ENCODE measurements at places on chromosomes 16 and 17.

GRCh38 chr17:40614431-40615067 is 33.1 kb downstream of the SMARCE1 start:
- DNase-seq: no peak

GRCh38 chr17:17750881-17751280 is 69.6 kb downstream of the RAI1 start:
- DNase-seq: no peak

DNA sequence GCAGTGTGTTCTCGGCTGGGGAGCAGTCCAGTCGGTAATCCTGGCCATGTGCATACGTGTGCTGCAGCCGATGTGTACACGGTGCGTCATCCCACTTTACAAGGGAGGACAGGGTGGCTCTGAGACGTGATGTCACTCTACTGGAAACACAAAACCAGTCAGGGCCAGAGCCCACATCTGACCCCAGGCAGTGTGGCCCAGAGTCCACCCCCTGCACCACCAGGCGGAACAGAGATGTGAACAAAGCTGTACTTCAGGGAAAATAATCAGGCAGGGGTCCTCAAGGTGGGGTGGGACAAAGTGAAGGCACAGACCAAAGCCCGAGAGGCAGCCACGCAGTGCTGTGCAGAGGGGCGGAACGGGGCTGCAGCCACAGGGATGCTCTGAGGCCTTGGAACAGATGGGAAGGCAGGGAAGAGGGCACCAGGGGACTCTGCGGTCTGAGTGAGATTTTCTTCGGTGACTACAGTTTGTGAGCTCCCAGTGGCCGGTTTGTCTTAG is 181.5 kb downstream of the ZNF423 start:
- peak; percentile 62 for DNase-seq

- DNase-seq: peak; percentile 59
Observed at GRCh38 chr16:10521681-10522274, 58.6 kb downstream of the EMP2 start.

GRCh38 chr17:12070561-12070960 is 49.9 kb downstream of the MAP2K4 start:
- no peak for DNase-seq

GRCh38 chr16:4414187-4414917 is 2.0 kb downstream of the CORO7 start:
- DNase-seq: no peak

DNA sequence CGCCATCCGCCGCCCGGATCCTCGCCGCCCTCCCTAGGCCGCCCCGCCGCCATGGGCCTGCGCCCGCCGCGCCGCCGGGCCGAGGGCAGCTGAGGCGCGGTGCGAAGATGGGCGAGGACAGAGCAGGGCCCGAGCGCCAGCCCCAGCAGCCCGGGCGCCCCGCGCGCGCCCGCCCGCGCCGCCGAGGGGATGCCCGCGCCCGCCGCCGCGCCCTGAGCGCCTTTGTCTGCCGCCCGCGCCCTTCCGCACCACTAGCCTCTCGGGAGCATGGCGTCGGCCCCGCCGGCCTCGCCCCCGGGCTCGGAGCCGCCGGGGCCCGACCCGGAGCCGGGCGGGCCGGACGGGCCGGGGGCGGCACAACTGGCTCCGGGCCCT is 278 bp downstream of the RAB11FIP3 start:
- DNase-seq: no peak

DNA sequence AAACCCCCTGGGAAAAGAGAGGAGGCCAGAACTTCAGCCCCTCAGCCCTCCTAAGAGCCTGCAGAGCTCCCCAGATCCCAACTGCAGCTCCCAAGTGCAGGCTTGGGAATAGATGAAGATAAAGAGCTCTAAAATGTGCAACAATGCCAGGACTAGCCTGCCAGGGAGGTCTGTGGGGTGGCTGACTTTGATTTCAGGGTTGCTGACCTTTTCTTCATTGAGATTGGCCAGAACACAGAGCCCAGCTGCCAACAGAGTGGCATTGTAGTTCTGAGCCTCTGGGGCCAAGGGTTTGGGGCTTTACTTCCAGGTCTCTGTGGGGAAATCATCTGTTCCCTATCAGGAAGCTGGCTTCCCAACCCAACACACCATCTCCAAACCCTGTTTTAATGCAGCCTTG is 120.6 kb downstream of the COPRS start:
- no peak for DNase-seq

- no peak for DNase-seq
Observed at GRCh38 chr16:88651276-88651988, 579 bp upstream of the CYBA start.

DNA sequence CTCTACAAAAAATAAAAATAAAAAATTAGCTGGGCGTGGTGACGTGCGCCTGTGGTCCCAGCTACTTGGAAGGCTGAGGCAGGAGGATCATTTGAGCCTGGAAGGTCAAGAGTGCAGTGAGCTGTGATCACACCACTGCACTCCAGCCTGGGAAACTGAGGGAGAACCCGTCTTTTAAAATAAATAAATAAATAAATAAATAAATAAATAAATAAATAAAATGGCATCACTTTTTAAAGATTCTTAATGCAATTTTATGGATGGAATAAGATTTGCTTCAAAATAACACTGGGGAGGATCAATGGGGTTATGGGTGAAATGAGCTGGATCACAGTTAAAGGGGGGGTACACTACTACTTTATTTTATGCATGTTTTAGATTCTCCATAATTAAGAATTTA is 14.9 kb downstream of the GDE1 start:
- no peak for DNase-seq

GRCh38 chr17:79331492-79331891 is 256.9 kb downstream of the ENGASE start:
- no peak for DNase-seq

- DNase-seq: peak; percentile 85
Observed at GRCh38 chr16:7025616-7026190, 306.9 kb upstream of the RBFOX1 start.

GRCh38 chr17:58005031-58005727 is 1.9 kb downstream of the SRSF1 start:
- no peak for DNase-seq

DNA sequence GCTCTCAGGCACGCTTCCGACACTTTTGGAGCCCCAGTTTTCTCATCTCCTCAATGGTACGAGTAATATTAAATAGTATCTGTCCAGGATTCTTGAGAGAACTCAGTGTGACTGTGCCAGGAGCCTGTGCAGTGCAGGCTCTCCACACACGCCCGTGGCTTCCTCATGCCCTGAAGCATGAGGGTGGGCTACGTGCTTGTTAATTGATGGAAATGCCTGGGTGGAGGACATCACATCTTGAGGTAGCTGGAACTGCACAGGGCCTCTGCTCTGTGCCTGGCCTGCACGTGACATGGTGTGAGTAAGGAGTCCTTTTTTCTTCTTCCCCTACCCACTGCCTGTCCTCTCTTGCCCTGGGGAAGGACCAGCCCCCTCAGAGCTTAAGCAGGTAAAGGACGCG is 43.1 kb upstream of the LHX1 start:
- no peak for DNase-seq

- no peak for DNase-seq
Observed at GRCh38 chr17:66678827-66679226, 156.1 kb upstream of the CACNG5 start.

DNA sequence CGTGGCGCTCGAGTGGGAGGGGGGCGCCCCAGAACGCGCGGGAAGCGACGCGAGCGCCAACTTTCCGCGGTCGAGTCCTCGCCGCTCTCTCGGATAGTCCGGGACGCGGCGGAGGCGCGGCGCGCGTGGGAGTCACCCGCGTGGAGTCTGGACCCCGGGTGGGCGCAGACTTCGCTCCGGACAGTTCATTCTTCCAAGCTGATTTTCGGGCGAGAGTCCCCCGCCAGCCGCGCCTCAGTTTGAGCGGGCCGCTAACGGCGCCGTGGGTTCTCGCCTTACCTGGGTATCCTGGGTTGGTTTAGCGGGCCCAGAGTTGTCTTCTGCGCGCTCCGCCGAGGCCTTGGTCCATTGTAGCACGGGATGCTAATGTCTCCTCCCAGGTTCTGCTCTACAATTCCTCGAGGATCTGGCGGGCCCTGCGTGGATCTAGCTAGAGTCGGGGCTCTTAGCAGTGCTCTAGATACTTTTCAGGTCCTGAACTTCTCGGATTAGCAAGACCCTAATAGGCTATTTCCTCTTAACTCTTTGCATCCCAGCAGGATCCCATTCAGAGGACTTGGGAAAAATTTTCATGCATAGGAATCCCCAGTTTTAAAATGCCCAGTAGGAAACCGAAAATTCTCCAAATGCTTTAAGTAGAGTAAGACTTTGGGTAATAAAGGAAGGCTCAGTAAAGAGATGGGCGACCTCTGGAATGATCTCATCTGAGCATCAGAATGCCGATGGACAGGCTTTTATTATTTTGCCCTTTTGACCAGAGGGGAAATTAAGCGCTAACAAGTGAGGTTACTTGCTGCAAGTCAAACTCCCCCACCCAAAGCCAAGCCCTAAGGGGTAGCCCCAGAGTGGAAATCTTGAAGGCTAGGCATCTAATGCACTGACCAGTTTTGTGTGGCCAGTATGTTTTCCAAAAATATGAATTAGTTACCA is 537 bp upstream of the GJC1 start:
- no peak for DNase-seq

DNA sequence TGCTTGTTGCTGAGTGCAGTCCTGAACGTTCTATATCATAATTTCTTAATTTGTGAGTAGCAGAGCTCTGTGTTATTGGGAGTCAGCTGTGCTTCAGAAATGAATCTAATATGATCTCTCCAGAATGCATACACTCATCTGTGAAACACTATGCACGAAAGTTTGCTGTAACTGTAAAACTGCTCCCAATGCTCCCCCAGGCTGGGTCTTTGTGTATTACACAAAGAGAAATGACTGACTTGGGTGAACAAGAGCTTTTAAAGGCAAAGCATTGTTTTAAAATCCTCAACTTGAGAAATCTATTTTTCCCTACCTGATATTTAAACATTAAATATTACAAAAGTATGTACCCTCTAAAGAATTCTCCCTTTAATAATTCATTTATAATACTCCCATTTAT is 636.7 kb upstream of the KIF2B start:
- DNase-seq: no peak

DNA sequence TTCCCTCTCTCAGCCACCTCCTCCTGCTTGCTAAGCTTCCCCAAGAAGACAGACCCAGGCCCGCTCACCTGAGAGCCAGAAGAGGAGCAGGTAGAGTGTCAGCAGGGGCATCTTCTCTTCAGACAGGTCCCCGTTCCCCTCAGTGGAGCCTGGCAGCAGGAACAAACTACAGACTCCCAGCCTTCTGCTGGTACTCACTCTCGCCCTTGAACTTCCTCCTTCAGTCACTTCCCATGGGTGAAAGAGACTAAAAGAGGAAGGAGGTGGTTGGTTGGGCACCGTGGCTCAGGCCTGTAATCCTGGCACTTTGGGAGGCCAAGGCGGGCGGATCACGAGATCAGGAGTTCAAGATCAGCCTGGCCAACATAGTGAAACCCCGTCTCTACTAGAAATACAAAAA is at the start of gene CD300LF:
CD300LF (minus strand) TSS at position 168 of the 400 bp plus-strand sequence; CDS start at position 111, 57 bp downstream.
- DNase-seq: no peak

GRCh38 chr17:57410169-57410568 is 153.8 kb downstream of the MSI2 start:
- no peak for DNase-seq

DNA sequence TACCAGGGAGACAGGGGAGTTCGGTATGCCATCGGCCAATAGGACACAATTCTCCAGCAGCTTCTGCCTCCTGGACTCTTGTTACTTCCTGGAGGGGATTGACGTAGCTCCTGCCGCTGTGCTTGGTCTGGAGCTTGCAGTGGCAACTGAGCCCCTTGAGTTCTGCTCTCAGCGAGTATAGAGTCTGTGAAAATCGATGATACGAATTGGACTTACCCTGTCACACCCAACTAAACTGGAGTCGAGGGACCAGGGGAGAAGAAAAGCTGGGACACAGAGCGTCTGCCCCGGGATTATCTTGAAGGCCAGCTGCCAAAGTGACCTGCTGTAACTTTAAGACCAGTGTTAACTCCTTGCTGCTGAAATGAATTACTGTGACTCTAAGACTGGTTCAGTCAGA is 22.2 kb downstream of the SEC14L1 start:
- no peak for DNase-seq

DNA sequence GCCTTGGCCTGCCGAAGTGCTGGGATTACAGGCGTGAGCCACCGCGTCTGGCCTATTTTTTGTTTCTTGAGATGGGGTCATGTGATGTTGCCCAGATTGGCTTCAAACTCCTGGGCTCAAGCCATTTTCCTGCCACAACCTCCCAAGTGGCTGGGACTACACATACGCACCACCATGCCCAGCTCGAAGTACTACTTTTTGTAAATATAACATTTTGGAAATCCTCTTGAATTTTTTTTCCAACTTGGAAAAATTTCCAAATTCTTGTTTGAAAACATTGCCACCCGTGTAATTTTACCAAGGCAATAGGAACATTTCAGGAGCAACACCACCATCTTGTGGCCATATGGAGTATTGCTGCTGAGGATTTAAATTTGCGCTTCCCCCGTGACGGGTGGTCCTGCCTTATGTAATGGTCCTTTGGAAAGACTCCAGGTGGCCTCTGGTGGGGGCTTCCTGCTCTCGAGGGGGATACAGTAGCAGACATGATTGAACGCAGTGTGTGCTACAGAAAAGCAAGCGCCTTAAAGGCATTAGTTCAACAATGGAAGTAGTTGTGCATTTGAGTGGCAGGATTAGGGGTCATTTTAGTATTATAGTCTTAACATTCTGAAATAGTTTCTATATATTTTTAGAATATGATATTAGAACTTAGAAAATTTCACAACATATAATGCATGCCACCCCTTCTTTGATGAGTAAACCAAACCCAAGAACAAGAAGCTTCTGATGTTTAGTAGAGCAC is 8.0 kb downstream of the FLYWCH1 start:
- DNase-seq: peak; percentile 71

- DNase-seq: no peak
Observed at GRCh38 chr16:3838600-3839401, 41.7 kb downstream of the CREBBP start.

DNA sequence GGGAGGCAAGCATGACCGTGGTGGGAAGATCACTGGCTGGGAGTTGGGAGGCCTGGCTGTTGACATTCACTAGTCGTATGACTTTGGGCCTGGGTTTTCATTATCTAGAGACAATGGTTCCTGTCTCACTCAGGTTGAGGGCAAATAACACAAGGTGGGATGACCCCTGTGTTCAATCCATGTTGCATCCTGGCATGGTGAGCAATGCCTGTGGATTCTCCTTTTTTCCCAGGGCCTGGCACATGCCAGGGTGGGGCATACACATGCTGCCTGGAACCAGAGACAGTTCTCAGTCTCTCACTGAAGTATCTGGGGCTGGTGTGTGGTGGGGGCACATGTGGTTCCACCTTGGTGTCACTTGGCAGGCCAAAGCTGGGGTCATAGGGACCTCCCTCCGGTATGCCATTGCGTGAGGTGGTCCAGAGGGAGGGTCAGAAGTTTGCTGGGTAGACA is 5.4 kb downstream of the THRA start:
- no peak for DNase-seq

DNA sequence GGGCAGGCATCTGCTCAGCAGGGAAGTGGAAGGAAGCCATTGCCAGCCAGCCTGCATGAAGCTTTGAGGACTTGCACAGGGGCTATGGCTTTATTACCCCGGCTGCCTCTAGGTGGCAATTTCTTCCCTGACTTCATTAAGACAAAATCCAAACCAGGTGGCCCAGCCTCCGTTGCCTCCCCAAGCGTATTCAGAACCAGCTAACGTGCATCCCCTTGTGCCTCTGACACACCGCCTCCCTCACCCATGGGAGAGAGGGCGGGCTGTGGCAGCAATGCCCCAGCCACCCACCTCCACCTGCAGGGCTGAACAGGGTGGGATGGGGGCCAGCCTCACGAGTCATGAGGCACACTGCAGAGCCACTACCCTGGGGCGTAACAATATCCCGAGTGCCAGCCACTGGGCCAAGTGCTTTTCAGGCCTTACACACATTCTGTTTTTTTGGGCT is 6.8 kb downstream of the KIFC3 start:
- DNase-seq: no peak

- no peak for DNase-seq
Observed at GRCh38 chr16:68332411-68333121, 21.7 kb downstream of the PRMT7 start.

GRCh38 chr16:61858988-61859387 is 177.2 kb downstream of the CDH8 start:
- no peak for DNase-seq

Data from glutamatergic neuron (in vitro differentiated cells).